ENCODE measurements at places on chromosomes 3 and 15.

DNA sequence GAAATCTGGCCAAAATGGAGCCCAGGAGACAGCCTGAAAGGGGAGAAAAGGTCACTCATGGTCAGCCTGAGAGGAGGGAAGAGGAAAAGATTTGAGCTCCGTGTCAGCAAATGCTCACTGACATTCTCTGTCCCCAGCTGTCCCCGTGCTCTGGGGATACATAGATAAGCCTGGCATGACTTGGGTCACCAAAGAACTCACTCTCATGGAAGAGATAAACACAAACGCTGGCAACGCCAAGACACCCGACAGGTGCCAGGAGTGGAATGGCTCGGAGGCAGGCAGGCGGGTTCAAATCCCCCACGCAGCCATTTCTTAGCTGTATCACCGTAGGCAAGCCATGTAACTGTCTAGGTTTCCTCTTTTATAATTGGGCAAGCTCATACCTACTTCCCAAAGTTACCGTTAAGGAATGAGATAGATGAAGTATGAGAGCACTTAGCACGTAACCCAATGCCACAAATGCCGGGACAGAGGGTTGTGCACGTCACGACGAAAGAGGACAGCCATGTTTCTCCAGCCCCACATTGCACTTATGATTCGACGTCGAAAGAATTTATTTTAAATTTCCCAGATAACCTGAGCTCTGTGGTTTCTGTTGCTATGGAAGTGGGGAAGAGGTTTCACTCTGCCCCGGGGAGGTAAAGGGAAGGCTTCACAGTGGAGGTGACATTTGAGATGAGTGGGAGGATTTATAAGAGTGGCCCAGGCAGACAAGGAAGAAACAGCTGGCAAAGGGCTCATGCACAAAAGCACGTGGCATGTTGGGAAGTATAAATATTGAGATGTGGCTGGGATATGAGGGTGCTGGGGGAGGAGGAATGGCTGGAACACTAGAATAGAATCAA, 41.4 kb upstream of the TSEN2 start:
- no peak for DNase-seq

DNA sequence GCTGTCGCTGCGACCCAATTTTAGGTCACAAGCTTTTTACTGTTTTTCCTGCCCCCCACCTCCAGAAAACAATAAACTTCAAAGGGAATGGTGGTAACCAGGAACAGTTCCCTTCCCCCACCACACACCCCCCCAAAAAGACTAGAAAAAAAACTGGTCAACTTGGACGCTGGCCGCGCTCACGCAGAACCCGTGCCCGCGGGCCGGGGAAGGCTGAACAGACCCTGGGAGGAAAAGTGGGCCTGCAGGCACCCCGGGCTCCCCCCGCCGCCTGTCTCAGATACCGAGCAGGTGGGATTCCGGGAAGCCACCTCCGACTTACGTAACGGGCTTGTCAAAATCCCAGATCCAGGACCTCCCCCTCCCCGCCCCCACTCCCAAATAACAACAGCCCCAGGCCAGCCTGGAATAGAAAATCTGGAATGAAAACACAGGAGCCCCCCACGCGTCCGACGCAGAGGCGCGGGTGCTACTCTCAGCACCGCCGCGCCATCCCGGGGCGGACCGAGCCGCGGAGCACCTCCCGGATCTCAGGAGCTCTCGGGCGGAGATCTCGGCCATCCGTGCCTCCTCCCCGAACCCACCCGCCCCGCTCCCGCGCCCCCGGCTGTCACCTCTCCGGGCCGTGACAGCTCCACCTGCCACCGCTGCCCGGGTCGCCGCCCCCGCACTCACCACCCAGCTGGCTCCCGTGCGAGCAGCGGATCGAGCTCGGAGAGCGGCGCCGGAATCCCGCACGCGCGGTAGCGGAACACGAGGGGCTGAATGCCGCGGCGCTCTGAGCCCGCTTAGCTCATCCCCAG, 557 bp downstream of the DENND4A start:
- DNase-seq = no peak

DNA sequence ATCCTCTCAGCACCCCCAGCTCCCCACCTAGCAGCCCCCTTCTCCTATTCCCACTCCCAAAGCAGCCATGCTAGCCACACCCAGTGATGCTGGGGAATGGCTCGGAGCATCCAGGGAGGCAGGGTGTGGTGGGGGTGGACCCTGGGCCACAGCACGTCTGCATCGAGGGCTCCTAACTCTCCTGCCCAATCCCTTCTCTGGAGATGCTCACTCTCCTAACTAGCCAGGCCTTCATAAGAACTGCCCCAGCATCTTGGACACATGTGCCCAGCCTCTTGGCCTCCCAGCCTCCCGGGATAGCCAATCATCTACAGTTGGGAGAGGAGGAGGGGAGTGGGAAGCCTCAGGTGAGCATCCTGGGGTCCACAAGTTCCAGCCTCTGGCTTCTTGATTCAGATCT, 2.7 kb downstream of the PCBP4 start:
- DNase-seq = no peak

DNA sequence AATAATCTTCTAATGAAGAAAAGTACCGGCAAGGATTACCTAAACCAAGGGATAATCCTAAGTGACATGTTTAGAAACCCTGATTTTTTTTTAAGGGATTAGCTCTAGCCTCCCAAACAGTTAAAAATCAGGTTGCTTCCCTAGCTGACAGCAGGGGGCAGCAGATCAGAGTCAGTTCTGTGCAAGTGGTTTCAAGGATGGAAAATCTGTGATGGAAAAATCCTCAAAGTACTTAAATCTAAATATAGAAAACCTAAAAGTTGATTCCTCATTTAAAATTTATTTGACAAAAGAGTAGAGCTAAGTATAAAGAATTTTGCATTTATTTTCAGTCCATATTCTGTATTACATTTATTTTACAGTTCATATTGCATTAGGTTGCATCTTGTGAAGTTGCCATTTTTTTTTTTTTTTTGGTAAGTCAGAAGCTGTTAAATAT, 107.6 kb downstream of the PEX5L start:
- DNase-seq = peak; percentile 29

DNA sequence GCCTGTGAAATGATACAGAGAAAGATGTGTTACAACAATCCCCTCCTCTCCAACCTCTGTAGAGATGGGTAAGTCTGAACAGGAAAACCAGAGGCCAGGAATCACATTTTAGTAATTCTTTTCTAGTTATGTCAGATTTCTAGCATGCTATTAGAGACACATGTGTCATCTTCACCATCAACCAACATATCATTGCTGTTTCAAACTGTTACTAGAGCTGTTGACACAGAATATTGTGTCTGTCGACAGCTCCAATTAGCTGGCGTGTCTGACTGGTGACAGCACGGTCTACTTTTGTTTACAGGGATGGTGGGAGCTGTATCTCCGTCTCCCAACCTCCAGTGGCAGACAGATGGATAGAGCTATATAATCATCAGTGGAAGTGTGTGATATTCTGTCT, 393.2 kb downstream of the SOX2 start:
- DNase-seq = no peak

DNA sequence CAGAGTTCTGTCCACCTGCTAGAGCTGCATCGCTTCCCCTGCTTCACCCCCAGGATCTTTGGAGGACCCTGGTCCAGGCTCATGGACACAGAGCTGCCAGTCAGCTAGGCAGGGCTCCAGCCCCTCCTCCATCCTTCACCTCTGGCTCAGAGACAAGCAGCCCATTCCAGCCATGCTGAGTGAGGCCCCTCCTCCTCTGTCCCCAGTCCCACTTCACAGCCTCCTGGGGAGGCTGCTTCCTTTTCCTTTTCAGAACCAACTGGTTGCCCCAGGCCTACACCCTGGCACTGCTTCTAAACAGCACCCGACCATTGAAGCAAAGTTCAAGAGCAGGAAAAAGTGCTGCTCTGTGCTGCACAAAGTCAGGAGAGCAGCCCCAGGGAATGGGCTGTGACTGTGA, 22.2 kb downstream of the IQSEC1 start:
- DNase-seq = no peak

GRCh38 chr3:171829841-171830517, 13.2 kb upstream of the TMEM212 start:
- DNase-seq = peak; percentile 71

GRCh38 chr15:99248000-99248715, 1.2 kb downstream of the TTC23 start:
- DNase-seq = no peak

- DNase-seq = no peak
Observed at GRCh38 chr3:186583831-186584230, 13.3 kb downstream of the DNAJB11 start.

DNA sequence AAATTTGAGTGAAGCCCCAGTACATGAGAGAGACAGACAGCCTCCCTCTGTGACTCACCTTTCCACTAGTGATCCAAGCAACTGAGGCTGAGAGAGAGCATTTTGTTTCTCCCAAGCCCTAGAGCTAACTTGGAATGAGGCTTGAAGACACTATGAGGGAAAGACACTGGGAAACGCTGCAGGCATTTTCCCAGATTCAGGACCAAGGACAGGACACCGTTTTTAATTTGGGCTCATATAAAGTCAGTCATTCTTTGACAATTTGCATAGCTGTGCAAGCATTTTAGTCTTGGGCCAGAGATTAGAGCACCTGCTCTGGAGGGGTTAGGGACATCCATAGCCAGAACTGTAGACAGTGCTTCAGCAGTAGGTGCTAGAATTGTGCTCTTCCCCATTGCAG, 249.0 kb downstream of the AGBL1 start:
- no peak for DNase-seq

- no peak for DNase-seq
Observed at GRCh38 chr3:126928921-126929474, 53.9 kb upstream of the PLXNA1 start.

DNA sequence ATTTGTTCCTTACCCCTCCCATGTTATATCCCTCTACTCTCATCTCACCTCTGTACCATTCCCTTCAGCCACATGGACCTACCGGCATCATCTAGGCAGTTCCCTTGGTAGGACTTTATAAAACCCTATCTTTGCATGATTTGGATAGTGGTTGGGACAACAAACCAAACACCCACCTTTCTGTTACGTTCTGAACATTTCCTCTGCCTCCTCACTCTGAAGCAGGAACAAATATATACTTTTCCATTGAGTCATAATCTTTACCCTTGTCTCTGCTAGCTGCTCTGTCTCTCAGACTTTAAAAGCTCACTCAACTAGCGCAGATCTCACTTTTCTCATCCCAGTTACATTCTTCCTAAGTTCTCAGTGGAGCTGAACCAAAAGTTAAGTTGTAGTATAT, 17.8 kb downstream of the UBXN7 start:
- no peak for DNase-seq

DNA sequence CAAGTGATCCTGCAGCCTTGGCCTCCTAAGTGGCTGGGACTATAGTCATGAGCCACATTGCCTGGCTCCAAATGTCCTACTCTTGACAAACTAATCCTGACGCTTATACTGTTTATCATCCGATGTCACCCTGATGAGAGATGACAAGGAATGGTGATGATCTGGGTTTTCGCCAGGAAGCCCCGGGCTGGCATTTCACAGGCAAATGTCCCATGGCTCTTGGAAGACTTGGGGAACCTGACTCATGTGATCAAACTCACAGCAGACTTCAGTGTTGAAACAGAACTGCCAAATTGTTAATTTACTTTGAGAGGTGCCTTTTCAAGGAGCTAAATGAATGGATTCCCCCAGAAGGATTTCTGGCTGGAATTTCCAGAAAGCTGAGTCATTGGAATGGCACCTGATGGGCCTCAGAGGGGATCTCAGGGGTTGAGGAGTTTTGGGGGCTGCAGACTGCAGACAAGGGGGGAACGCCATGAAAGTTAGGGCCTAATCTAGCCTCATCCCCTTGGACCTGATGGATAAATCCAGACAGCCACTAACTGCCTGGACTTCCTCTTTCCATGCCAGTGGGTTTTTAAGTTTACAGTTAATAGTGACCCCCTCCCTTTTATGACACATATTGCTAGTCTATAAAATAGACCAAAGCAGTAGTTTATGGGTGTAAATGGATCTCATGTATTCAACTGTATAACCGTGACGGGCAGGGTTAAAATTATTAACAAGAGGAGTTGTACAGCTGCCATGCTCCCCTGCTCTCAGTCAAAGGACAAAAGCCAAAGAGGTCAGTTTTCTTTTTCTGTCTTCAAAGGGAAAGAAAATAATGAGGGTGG, 146.6 kb downstream of the CHSY1 start:
- no peak for DNase-seq

- no peak for DNase-seq
Observed at GRCh38 chr3:67067251-67067650, 69.1 kb downstream of the KBTBD8 start.

DNA sequence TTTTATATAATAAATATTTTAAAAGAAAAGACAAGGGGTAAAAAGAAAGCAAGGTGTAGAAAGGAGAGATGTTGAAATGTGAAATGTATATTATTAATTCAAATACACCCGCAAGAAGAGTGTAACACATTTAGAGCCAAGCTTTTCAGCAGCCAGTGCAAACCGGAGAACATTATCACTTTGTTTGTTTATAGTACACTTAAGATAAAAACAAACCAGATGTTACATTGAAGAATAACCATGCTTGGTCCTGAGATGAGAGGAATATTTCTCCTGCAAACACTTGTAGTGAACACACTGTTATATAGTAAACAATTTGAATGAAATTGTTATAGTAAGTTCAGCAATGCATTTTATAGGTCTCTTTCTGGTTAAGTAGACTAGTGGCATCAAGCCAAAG, 1441.5 kb downstream of the OTOL1 start:
- DNase-seq = peak; percentile 4

- DNase-seq = no peak
Observed at GRCh38 chr15:90903733-90904536, 833 bp downstream of the MAN2A2 start.

GRCh38 chr3:184872200-184872599, 60.2 kb downstream of the VPS8 start:
- DNase-seq = no peak

GRCh38 chr15:60363903-60364611, 33.7 kb downstream of the ANXA2 start:
- no peak for DNase-seq

GRCh38 chr3:12638105-12638504, 25.8 kb downstream of the RAF1 start:
- DNase-seq = no peak

- DNase-seq = peak; percentile 10
Observed at GRCh38 chr15:32747921-32748342, 30.1 kb downstream of the GREM1 start.

DNA sequence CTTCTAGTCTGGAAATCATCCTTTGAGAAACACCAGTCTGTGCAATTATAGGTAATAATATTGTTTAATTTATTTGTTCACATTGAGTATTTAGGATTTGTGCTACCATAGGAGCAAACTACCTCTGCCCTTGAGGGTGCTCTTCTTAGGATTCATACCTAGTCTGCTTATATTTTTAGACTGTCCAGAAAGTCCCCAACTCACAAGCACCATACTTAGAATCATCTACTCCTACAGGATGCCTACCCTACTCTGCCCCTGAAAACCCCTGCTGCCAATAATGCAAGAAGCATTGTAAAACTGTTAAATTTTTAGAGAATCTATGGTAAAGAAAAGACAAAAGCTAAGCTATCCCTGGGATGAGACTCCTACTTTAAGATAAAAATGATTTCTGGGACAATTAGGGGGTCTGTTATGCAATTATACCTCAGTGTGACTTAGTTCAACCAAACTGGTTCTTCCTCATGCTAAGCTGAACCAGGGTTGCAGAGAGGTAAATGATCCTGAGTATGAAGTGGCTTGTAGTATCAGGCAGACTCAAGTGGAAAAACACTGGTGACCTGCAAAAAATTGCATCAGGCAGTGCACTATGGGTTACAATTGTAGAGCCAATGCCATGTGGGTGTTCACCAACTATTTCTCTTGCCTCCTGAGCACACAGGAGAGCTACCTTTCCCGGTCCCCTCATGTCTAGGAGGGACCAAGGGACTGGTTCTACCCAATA, 133.3 kb downstream of the TNIK start:
- no peak for DNase-seq

All from HFF-Myc (cell line).